CD4-positive, CD25-positive, alpha-beta regulatory T cell (primary cell): ENCODE measurements at places on chromosomes 6 and 20. TPM values are rescaled to one million over a fixed set of nuclear protein-coding genes. Genes with fewer than 3 reads are reported as not detected.

Gene LHFPL5
- not detected for total RNA-seq

Gene CRYBG1
- 83.8 TPM for total RNA-seq

Gene TP53TG5
- total RNA-seq, result not detected

Gene LINC00237
- total RNA-seq, result not detected

Gene FOXS1
- not detected for total RNA-seq

Gene NOX3
- not detected for total RNA-seq

Gene GGTLC1
- total RNA-seq, result not detected

Gene TASP1
- total RNA-seq, result 19.0 TPM

Gene SLC9A8
- 47.4 TPM for total RNA-seq

Gene MDC1
- 32.7 TPM for total RNA-seq

Gene BPIFB1
- not detected for total RNA-seq

Gene PSORS1C1
- total RNA-seq, result not detected

Gene RIPPLY2
- total RNA-seq, result not detected

Gene FGD2
- total RNA-seq, result 1.9 TPM

Gene ZBP1
- total RNA-seq, result 67.0 TPM

Gene KHDC1L
- 0.67 TPM for total RNA-seq

Gene C6orf62
- total RNA-seq, result 124 TPM

Gene SLC22A16
- 0.54 TPM for total RNA-seq

Gene OR2W1
- not detected for total RNA-seq

Gene HNF4A
- total RNA-seq, result not detected

Gene MEI4
- not detected for total RNA-seq
